C1 segment of cervical spinal cord (tissue), 14 donors: ENCODE measurements at places on chromosomes 16 and 17.

DNA sequence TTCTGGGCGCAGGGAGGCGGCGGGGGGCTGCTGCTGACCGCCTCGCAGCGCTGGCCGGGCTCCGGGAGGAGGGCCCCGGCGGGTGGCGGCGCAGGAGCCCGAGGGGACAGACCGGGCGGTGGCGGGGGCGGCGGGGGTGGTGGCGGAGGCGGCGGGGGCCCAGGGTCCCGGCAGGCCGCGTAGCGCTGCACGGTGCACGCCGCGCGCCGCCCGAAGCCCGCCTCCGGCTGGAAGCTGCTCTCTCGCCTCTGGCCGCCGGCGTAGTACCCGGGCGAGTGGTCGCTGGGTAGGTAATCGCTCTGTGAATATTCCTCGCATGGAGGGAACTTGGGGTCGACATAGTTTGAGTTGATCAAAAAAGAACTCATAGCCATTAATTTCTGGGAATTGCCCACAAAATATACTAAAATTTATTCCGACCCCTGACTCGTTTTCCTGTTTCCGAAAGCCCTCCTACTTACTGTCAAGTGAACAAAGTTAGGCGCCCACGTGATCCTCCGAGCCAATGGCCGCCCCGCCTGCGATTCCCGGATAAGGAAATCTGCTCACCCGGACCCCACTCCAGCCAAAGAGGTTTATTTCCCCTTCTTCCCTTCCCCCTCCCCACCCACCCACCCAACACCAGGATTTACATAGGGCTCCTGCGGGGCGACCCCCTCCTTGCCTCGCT is at the start of gene HOXB4:
Gene HOXB4 (minus strand): TSS at position 405 of the 670 bp plus-strand sequence. CDS start 31 bp downstream, at position 374.
- DNase-seq = no peak

DNA sequence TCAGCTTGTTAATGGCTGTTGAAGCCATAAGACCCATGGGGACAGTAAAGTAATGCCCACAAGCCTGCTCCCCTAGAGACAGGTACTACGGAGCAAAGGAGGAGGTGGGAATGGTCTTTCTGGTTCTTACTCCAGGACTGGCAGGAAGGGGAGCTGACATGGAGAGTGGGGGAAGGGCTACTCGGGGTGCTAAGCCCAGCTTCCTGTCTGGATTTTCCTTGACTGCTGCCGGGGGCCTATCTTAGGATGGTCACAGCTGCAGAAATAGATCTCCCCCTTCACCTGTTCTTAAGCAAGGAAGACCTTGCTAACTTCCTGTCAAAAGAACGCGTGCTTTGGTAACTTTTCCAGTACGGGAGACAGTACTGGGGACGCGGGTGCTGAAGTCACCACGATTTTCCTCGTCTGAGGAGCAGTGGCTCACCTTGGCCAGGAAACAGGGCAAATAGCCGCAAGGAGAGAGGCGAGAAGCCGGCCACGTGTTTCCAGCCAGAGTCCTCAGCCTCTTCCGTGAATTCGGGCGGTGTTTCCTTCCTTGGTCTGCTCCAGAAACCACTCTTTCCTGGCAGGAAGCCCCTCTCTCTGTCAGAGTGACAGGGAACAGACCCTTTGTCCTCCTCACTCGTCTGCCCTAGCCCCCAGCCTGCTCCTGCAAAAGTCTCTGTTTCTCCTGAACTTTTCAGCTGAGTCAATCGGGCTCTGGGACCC is 656 bp upstream of the PRR29 start:
- DNase-seq = no peak

DNA sequence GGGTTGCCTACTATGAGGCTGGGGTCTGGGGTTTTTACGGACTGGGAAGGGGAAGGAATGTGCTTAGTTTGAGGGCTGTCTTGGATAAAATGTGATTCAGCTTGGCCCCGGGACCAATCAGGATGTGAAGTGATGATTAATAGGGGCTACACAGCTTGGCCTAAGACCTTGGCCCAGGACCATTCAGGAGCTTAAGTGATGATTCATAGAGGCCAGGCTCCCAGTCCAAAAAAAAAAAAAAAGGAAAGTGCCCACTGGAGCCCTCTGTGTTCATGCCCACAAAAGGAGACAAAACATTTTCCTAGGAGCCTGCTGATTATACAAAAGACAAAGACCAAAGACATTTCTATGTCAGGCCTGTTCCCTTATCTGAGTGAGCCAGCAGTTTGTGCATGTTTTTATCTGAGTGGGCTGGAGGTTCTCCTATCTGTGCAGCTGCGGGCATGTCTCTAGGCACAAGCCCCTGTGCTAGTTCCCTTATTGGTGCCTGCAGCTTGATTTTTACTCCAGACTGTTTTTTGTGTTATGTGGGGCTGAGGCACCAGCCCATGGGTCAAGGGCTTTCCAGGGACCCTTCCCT is 898.2 kb upstream of the GOT2 start:
- no peak for DNase-seq

DNA sequence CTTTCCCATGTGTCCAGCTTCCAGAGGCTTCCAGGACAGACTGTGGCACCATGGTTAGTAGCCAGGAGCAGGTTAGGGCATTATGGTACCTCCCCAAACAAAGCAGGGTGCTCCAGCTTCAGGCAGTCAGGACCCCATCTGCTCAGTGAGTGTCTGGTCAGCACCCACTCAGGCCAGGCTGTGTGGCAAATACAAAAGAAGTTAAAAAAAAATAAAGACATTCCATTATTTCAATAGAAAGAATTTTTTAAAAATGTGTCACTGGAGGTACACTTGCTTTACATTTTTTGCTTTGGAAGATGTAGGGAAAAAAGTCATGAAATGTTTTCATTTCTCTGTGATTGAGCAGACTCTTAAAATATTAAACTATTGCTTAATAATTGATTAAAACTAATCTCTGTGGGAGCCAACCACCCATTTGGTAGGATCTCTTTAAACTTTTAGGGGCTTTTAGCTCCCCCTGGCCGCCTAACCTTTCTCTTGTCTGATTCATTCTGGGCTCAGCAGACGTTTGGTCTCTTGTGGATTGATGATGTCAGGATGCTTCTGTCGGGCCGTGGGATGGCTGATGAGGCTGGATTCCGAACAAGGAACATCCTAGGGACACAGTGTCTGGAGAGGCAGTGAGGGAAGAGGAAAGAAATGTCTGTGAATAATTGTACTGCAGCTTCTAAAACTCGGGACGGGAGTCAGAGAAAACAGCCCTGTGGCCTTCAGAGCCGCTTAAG is 28.4 kb upstream of the NPTX1 start:
- no peak for DNase-seq

DNA sequence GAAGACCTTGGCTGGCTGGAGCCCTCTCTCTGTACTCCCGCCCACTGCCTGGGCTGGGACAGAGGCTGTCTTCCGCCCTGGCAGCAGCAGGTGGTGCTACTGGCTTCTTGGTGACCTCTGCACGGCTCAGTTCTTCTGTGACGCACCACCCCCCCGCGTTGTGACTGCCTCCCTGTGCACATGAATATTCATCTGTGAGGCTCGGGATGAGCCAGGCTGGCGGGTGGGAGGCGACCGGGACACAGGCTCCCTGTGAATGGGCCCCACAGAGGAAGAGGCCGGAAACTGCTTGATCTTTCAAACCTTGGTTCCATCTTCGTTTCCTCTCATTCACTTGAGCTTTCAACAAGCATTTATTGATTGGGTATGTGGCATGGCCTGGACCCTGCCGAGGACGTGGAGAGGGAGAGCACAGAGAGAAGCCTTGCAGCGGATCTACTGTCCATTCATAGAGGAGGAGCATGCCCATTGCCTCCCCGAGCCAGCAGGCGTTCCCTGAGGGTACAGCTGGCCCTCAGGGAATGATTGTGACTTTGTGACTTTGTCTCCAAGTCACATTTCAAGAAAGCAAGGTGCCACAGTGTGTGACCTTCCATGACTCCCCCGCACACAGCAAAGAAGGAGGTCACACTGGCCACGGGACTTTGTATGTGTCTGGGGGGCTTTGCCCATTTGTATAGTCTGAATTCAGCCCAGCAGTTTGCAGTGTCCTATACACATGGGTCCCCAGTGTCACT is 45.0 kb downstream of the B9D1 start:
- DNase-seq = peak; percentile 82

DNA sequence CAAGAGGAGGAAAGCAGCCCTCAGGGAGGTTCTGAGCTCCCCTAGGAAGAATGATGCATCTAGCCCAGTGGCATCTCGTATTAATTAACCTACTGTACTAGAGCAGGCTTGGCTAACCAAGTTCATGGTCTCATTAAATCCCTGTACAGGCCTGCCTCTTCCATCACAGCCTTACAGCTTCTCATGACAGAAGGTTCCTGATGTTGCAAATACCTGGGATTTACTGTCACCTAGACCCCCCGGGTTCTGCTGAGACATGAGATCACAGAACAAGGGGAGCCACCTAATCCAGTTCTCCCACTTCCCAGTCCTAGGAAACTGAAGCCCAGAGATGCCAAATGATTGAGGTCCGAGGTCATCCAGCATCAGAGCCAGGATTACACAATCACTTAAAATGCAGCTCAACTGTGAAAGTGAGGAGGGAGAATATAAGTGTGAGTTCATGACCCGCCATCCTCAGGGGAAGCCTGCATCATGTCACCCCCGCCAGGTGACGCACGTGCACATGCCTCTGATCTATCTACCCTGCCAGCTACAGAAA is 23.9 kb downstream of the ACLY start:
- no peak for DNase-seq

DNA sequence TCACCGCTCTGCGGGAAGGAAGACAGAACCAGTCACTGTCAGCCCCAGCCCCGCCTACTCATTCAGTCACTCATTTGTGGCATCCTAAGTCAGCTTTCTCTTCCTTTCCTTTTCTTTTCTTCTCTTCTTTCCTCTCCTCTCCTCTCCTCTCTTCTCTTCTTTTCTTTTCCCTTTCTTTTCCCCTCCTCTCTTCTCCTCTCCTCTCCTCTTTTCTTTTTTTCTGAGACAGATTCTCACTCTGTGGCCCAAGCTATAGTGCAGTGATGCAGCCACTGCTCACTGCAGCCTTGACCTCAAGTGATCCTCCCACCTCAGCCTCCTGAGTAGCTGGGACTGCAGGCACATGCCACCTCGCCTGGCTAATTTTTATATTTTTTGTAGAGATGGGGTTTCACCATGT is 10.6 kb upstream of the KLHL36 start:
- DNase-seq = no peak

DNA sequence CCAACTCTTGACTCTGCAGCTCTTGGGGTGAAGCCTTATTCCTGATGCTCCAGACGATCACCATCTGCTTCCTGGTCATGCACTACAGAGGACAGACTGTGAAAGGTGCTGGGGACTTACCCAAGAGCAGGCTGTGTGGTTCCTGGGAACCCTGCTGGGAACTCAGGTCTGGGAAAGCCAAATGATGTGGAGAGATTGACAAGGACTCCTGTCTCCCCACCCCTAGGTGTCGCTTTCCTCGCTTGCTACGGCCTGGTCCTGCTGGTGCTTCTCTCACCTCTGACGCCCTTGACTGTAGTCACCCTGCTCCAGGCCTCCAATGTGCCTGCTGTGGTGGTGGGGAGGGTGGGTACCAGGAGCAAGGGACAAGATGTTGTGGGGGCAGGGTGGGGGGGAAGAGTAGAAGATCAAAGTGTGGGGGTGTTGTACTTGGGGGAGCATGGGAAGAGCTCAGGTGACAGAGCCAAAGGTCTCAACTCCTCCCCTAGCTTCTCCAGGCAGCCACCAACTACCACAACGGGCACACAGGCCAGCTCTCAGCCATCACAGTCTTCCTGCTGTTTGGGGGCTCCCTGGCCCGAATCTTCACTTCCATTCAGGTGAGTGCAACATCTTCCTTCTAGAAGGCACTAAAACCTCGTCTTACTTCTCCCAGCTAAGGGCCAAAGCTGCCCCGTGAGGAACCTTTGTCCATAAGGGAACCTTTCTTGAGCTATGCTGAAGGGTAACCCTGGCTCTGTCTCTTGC is 3.0 kb downstream of the SOX15 start:
- peak; percentile 5 for DNase-seq

DNA sequence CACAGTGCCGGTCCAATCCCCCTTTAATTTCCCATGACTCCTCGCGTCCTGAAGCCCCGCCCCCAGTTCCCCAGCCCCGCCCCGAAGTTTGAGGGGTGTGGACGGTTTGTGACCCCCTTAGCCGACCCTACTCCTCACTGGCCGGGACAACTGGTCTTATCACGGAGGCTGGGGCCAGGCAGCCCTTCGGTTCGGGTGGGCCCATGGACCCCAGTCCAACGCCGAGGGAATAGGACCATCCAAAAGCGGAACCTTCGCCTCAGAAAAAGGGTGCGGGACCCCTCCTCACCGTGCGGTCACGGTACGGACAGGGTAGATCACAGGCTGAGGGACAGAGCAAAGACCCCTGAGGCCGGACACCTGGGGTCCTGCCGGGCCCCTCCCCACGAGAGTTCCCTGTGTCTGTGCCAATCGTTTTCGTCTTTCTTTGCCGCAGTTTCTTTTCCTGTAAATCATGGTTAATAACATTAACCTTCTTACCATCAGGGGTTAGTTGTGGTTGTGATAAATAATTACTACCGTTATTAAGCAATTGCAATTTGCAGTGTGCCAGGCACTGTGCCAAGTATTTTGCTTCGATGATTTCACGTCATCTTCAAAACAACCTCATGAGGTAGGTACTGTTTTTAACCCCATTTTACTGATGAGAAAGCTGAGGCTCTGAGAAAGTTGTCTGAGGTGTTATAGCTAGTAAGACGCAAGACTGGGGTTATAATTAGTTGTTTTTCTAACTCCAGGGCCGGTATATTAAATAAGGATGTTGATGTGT is 543 bp downstream of the TMUB2 start:
- no peak for DNase-seq

DNA sequence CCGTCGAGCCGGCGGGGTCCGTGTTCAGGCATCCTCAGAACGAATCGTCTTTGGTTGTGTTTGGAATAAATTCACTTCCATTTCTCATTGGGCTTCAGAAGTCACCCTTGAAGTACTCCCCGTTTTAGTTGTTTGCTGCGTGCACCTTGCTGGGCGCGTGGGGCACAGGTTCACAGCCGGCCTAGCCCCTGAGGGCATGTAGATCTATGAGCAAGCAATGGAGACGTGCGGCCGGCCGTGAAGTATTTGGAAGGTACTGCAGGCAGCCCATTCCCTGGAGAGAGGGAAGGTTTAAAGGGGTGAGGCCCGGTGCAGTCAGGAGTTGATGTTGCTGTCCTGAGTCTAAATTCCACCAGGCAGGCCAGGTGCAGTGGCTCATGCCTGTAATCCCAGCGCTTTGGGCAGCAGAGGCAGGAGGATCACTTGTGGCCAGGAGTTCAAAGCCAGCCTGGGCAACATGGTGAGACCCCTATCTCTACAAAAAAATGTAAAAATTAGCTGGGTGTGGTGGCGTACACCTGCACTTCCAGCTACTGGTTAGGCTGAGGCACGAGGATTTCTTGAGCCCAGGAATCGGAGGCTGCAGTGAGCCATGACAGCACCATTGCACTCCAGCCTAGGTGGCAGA is 714 bp downstream of the ACSF3 start:
- DNase-seq = no peak

- no peak for DNase-seq
These were observed 2.5 kb downstream of the TLCD3B start for GRCh38 chr16:30028438-30029076.

GRCh38 chr16:89095491-89095951 is 1.9 kb downstream of the ACSF3 start:
- DNase-seq = no peak

GRCh38 chr16:72182976-72183375 is 11.0 kb upstream of the PMFBP1 start:
- DNase-seq = no peak

DNA sequence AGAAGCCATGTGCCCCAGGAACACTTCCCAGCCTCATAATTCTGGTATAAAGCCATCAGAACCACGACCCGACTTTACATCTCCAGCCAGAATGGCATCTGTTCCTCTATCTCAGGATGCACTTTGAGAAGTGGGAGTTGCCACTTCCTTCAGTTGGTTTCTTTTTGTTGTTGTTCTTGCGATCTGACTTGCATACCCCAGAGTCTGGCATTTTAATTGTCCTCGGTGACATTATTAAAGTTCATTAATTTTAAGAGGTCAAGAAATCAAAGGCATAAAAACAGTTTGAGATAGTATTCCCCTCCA is 13.5 kb downstream of the MARCHF10 start:
- no peak for DNase-seq
